T-helper 2 cell (primary cell): ENCODE measurements at places on chromosomes 3 and 15.

- no peak for DNase-seq
Observed at GRCh38 chr3:39970982-39971381, 161.6 kb downstream of the MYRIP start.

- DNase-seq = no peak
Observed at GRCh38 chr3:148816981-148817525, 10.6 kb upstream of the CPB1 start.

- no peak for DNase-seq
Observed at GRCh38 chr3:36850743-36851142, 86.4 kb upstream of the DCLK3 start.

DNA sequence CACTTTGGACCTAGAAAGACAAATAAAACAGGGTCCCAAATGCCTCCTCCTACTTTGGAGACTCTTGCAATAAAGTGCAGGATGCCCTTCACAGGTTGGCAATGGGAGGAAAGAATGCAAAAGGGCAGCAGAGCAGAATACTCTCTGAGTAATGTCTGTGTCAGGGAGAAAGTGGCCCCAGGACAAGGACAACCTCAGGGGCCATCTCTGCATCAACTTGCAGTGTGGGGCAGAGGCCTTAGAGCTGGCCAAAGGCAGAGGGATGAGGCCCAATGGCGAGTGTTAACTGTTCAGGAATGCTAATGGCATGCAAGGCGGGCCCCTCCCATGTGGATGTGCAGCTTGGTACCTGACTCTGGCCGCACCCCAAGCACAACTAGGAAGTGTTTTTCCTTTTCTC lies 8.4 kb downstream of the UPK1B start:
- DNase-seq = no peak

- DNase-seq = no peak
Observed at GRCh38 chr3:128266453-128266852, 113.2 kb downstream of the EEFSEC start.

- no peak for DNase-seq
Observed at GRCh38 chr15:98843844-98844243, 163.7 kb downstream of the PGPEP1L start.

DNA sequence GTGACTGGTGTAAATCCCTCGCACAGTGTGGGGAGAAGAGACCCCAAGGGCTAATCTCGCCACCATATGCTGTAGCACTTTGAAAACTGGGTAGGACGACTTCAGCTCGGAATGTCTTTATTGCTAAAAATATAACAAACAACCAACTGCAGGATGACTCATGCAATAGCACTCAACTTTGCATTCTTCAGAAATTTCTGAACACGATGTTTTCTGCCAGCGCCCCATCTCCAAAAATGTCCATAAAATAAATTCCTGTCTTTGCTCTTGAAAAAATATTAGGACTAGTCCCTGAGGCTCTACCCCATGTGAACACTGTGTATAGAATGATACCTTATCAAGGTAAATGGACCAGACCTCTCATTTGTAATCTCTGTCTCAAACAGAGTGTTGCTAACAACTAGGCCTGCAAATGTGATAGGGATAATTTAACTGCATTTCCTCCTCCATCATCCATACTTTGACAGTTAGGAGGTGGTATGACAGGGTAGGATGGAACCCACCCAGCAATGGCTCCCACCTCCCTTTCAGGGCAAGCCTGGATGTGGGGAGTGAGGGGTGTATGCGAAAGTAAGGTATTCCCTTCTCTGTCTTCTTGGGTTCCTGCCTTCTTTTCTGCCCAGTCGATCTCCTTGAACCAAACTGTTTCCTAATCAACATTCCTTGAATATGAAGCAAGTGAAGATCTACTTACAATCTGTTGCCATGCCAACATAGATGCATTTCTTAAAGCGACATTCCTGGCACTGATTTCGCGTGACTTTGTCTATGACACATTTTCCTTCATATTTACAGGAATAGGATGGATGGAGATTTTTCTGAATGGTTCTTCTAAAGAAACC lies 201.1 kb downstream of the NR1D2 start:
- DNase-seq = no peak

DNA sequence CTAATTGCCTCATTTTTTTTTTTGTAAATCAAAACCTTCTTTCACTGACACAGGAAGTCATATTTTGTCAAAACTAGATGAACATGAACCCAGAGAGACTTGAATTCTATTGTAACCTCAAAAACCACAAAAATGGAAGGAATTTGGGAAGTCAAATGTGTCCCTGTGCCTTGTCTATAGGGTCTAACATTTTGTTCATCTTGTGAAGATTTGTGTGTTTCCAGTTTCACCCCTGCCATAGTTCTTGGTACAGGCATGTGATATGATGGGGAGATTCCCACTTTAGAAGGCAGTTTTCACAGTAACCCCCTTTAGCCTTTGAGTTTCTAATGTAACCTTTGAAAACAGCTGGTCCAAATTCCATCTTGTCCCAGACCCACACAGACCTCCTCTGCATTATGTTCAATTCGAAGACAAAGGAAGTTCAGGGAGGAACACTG lies 318.5 kb upstream of the ADAMTS9 start:
- DNase-seq = no peak

GRCh38 chr15:62190274-62190673 lies 25.2 kb upstream of the C2CD4B start:
- no peak for DNase-seq

- DNase-seq = no peak
Observed at GRCh38 chr3:169241991-169242707, 421.4 kb downstream of the MECOM start.

DNA sequence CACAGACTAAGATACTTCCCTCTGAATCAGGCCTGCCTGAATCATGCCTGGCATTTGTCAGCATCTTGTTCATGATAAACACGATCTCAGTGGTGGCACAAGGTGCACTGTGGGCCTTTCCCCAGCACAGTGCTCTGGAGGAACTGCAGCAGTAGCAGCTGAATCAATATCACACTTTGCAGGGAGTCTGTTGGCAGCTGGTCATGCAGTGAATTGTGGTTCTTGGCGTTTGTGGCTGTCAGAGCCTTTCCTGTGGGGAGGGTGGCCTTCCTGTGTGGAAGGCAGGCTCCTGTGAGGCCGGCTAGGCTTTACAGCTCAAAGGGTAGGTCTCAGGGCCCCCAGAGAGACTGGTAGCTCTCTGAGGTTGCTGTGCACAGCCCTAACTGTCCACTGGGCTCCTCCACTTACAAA lies 54.4 kb upstream of the TLE3 start:
- DNase-seq = no peak

DNA sequence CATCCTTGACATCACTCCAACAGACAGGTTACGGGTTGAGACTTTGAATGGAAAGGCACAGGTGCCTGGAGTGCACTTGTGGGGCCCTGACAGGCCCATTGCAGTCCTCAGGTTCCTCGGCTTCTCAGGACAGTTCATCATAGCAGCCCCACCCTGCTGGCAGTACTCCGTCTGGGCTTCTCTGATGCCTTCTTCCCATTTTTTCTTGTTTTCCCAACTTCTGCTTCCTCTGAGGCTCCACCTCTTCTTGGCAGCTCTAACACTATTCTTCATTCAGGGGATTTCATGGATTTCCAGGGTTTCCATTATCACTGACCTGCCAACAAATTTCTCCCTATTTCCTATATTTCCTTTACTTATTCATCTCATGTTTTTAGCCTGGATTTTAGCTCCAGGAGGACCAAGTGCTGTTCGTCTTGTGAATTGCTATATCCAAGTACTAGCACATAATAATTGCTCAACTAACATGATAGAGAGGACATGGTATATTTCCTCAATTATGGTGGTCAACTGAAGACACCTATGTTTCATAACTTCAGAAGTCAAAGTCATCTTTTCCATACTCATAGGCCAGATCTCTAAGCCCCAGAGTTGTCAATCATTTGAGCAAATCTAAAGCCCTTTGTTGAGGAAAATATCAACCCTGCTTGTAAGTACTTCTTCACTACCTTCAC lies 16.2 kb downstream of the NCEH1 start:
- DNase-seq = no peak

GRCh38 chr3:168052515-168052914 lies 43.2 kb downstream of the GOLIM4 start:
- DNase-seq = no peak

DNA sequence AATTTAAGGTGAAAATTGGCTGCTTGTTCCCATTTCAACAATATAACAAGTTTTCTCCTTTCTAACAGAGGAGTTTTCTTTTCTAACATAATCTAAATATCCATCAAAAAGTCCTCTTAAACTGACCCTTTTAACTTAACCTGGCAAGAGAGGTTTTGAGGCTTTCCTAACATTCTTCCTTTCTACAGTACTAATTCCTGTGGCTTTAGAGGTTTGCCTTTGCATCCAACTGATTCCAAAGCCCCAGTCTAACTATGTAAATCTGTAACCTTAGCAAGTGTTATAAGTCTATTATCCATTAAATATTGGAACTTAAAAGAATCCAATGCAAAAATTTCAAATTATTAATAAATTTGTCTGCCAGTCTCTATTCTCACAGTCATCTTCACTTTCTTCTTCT lies 134.1 kb downstream of the ISL2 start:
- DNase-seq = no peak

- peak; percentile 32 for DNase-seq
Observed at GRCh38 chr3:69205385-69205784, 83.0 kb upstream of the LMOD3 start.

DNA sequence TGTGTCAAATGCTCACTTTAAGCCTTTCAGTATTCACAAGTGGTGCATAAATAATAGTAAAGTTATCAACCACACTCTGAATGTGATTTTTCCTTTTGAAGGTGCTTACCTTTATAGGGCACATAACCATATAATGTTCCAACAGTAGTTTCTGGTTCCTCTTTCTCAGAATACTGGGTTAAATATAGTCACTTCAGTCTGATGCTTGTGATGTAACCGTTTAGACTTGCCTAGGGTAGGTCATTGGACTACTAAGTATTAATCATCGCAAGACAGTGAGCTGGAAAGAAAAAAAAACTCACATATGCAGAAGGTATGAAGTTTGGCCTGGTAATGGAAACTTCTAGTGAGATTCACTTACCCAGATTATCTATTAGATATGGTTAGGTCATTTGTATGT lies 1.9 kb downstream of the KBTBD8 start:
- DNase-seq = no peak

GRCh38 chr3:152865668-152866245 lies 30.8 kb downstream of the P2RY1 start:
- no peak for DNase-seq

DNA sequence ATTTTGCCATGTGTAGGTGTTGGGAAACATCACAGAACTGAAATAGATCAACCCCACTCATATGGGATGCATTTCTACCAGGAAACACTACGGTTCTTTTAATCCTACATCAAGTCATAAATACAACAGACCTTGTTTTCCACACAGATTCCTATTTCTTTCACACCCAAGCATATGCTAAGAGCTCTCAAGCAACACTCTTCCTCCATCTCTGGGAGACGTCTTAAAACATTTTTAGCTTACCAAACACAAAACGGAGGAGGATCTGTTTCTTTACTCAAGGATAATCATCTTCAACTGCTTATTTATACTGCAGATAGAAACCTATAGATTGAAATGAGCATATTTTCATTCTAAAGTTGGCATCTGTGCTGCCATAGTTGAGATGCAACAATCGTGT lies 5.1 kb downstream of the GJD2 start:
- DNase-seq = no peak

- no peak for DNase-seq
Observed at GRCh38 chr15:81029414-81030300, 28.9 kb downstream of the TLNRD1 start.

GRCh38 chr15:84766461-84767035 lies 18.2 kb downstream of the ZNF592 start:
- no peak for DNase-seq

DNA sequence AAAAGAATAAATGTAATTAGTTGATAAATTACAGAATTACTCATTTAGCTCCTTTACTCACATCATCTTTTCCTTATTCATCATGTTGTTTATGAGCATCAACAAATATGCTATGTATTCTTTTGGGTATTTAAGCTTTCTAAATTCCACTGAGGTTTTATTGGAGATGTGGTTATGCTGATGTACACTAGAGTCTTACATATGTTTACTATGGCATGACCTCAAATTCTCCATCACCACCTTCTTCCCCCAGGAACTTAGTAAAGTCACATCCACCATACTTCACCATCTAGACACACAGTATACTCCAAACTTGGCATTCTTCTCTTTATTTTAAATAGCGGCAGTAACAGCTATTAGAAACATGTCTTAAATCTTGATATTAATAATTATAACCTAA lies 74.1 kb upstream of the MELTF start:
- DNase-seq = no peak

- DNase-seq = no peak
Observed at GRCh38 chr3:39718674-39719595, 90.5 kb upstream of the MYRIP start.

DNA sequence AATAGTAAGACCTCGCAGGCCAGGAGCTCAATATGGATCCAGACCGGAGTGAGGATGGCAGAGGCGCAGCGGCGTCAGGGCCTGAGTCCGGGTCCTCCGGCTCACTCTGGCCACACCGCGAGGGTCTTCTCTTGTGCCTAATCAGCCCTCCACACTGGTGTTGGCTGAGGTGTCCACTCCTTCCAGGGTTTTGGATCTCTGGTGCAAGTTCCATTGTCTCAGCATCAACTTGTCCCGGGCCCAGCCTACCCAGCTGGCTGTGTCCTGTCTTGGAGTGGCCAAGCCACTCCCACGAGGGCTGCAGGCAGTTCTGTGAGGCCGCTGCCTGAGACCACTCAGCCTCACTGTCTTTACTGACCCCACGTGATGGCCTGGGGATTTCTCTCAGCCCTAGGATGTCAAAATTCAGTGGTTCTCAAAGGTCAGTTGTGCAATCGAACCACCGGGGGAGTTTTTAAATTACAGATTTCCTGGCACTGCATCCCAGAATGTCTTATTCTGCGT lies 12.6 kb upstream of the GOLGA6L7 start:
- DNase-seq = no peak

DNA sequence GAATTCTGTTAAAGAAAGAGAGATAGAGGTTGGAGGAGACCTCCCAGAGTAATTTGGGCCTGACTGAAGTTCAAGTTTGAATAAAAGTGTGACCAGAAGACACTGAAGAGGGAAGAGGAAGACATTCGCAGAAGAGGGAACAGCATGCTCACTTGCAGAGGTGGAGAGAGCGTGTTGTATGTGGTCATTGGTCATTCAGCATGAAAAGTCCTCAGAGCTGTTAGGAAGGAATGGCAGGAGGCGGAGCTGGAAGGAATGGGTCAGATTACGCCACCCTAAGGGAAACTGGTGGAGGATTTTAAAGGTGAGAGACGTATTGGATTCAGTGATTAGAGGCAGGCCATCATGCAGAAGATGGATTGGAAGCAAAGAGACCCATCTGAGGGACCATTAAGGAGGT lies 41.6 kb downstream of the IQCH start:
- no peak for DNase-seq
